Left lung (tissue), 14 donors: ENCODE measurements at places on chromosomes 7 and 10.

DNA sequence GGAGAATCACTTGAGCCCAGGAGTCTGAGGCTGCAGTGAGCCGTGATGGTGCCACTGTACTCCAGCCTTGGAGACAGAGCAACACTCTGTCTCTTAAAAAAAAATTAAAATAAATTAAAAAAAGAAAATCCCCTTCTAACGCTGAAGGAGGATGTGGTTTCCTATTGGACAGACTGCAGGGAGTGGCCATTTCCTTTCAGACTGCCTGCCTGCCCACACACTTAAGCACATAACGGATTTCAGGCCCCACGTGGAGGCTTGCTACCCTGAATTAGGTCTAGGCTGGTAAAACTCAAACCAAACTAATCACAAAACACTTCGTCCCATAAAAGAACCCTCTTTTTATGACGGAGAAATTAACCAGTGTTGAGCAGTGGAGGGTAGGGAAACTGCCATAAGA lies 34.0 kb downstream of the GATA3 start:
- DNase-seq: no peak

DNA sequence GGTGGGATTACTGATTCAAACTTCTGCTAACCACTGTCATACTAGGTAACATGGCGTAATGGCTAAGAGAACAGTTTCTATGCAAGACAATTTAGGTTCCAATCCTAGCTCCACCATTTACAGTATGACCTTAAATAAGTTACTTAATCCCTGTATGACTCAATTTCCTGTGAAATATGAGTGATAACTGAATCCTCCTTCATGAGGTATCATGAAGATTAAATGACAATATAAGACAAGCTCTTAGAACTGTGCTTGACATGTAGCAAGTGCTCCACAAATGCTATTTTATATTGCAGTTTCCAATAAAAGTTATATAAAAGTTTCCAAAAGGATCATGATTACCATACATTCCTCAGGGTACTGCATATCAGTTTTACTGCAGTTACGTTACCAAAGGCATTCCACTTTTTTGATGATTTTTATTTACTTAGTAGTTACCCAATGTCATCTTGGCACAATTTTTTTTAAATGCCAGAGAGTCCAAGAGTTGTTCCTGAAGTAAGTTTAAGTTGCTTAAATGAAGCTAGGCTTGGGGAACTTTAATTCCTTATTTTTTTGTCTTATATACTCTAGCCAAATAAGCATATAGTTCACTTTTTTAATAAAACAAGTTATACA lies 7.1 kb downstream of the DOCK4 start:
- no peak for DNase-seq

- no peak for DNase-seq
Measured at GRCh38 chr10:86782701-86783418, 26.4 kb downstream of the BMPR1A start.

DNA sequence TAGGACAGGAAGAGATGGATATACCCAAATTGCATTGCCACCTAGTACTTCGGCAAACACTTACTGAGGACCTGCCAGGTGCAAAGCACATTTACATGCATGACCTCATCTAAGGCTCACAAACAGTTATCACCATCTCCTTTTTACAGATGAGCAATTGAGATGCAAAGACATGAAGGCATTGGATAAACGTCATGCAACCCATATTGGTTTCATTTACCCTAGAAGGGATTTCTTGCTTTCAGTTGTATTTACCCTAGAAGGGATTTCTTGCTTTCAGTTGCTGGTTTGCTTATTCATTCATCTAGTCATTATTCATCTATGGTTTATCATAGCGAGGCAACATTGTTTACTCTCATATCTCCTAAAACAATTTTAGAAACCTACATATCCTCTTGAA lies 52.2 kb downstream of the STEAP1B start:
- DNase-seq: no peak

GRCh38 chr10:106360870-106361269 lies 803.6 kb downstream of the SORCS1 start:
- DNase-seq: no peak

- no peak for DNase-seq
Measured at GRCh38 chr10:61943674-61944378, 42.3 kb downstream of the ARID5B start.
